ENCODE measurements at places on chromosomes 4 and X.

- DNase-seq: no peak
Measured at GRCh38 chr4:77819404-77819842, 255 bp upstream of the CNOT6L start.

DNA sequence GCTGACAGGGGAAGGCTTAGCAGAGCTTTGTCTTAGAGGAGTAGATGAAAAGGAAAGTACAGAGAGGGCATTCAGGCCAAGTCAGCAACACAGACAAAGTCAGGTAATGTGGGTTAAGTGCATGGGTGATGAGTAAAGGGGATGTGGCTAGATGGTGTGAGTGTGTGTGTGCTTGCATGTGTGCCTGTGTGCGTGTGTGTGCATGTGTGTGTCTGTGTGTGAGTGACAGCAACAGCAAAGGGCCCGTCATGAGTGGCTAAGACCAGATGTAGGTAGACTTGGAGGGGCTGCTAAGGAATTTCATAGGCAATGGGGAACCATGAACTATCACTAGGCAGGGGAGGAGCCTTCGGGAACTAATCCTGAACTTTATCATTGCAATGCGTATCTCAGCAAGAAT, 2.2 kb upstream of the GPR78 start:
- DNase-seq: no peak

- DNase-seq: no peak
Measured at GRCh38 chr4:140092094-140092851, 61.7 kb downstream of the MAML3 start.

- no peak for DNase-seq
Measured at GRCh38 chr4:105215609-105216313, 69.1 kb downstream of the TET2 start.
